ENCODE measurements at places on chromosomes 13 and 19. TPM values are rescaled to one million over a fixed set of nuclear protein-coding genes. Genes with fewer than 3 reads are reported as not detected.

DNA sequence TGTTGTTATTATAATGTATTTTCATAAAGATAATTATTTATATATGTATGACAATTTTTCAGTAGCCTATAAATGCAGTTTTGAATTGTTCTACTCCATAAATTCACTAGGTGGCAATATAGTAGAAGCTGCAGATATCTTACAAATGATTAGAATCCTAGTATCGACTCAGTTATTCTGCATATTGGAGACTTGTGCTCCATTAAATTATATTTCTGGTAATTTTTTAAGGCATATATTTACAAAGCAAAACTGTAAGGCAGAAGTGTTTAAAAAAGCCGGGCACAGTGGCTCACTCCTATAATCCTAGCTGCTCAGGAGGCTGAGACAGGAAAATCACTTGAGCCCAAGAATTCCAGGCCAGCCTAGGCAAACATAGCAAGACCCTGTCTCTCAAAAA lies 58.7 kb downstream of the DPY19L3 start:
- H3K36me3 ChIP-seq, result no peaks in the 10 kb centered on the region
- no peak overlapping the region for H3K4me3 ChIP-seq
- H3K4me1 ChIP-seq, result no peaks in the 10 kb centered on the region
- no peak overlapping the region for H3K27ac ChIP-seq
- no peak for DNase-seq
- H3K27me3 ChIP-seq, result no peaks in the 10 kb centered on the region

GRCh38 chr13:53165261-53165660 lies 136.6 kb downstream of the OLFM4 start:
- H3K36me3 ChIP-seq, result no peaks in the 10 kb centered on the region
- H3K27me3 ChIP-seq, result no peaks in the 10 kb centered on the region
- no peak overlapping the region for H3K4me3 ChIP-seq
- no peak for DNase-seq

- H3K4me1 ChIP-seq, result no peaks in the 10 kb centered on the region
- H3K4me3 ChIP-seq, result peak overlapping the region; percentile 53
- H3K27ac ChIP-seq, result peak overlapping the region; percentile 94
- no peaks in the 10 kb centered on the region for H3K27me3 ChIP-seq
- no peaks in the 10 kb centered on the region for H3K36me3 ChIP-seq
Measured at GRCh38 chr19:20422216-20423205, 143.1 kb downstream of the ZNF737 start.

DNA sequence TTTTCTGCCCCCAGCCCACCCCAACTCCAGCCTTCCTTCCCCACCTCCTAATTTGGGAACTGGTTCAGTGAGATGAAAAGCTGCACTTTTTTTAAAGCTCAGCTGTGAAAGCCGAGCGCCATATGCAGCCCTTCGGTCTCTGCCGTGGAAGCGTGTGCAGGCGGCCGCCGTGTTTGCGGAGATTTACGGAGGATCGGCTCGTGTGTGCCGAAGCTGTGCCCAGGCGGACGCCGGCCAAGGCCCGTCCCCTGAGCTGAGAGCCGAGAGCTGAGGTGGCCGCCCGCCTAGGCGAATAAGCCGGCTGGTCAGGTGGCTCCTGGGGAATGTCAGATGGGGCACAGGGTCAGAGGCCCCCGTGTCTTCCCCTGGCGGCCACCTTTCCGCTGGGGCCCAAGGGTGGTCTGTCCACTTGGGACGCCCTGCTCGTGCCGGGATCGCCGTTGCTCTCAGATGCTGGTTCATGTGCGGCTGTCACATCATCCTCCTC lies 78.7 kb downstream of the ZNF536 start:
- no peak for DNase-seq
- H3K27me3 ChIP-seq, result no peaks in the 10 kb centered on the region
- H3K36me3 ChIP-seq, result no peaks in the 10 kb centered on the region
- peak overlapping the region; percentile 33 for H3K4me3 ChIP-seq
- no peaks in the 10 kb centered on the region for H3K4me1 ChIP-seq

DNA sequence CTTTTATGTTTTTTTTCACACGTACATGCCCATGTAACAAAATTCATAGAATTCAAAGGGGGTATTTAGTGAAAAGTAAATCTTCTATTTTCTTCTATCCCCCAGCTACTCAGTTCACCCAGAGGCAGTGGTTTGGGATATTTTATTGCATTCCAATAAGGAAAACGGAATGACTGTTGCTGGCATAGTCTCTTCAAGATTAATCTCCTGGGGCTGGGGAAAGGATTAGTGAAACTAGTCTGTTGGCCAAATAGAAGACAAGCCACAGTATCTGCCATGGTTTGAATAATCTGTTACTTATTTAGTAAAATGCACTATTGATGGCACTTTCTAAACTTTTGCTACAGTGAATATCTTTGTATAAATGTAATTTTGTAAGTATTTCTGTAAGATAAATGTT lies 122.0 kb downstream of the NDFIP2 start:
- no peaks in the 10 kb centered on the region for H3K4me1 ChIP-seq
- H3K27me3 ChIP-seq, result no peaks in the 10 kb centered on the region
- H3K4me3 ChIP-seq, result no peak overlapping the region
- no peaks in the 10 kb centered on the region for H3K36me3 ChIP-seq

DNA sequence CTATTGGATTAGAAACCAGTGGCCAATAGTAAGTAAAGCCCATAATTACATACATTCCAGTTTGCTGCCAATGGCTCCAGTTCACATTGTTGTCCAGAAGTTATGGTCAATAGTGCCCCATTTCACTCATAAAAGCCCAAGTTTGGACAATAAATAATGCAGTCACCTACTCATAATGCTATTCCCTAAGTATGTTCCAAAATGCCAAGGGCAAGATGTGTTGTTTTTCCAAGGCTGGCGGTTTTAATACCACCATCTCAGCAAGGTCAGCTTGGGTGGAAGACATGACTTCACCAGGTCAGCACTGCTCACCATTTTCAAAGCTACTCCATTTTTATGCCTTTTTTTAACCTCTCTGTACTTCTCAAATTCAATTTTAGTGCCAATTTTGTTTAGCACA lies 32.7 kb downstream of the KCTD12 start:
- no peaks in the 10 kb centered on the region for H3K27me3 ChIP-seq
- DNase-seq, result no peak
- peak overlapping the region; percentile 69 for H3K27ac ChIP-seq
- no peak overlapping the region for H3K4me3 ChIP-seq

GRCh38 chr19:16111909-16112752 lies 442 bp downstream of the RAB8A start:
- no peaks in the 10 kb centered on the region for H3K27me3 ChIP-seq
- H3K27ac ChIP-seq, result peak overlapping the region; percentile 92
- no peaks in the 10 kb centered on the region for H3K36me3 ChIP-seq
- H3K4me3 ChIP-seq, result peak overlapping the region; percentile 87

DNA sequence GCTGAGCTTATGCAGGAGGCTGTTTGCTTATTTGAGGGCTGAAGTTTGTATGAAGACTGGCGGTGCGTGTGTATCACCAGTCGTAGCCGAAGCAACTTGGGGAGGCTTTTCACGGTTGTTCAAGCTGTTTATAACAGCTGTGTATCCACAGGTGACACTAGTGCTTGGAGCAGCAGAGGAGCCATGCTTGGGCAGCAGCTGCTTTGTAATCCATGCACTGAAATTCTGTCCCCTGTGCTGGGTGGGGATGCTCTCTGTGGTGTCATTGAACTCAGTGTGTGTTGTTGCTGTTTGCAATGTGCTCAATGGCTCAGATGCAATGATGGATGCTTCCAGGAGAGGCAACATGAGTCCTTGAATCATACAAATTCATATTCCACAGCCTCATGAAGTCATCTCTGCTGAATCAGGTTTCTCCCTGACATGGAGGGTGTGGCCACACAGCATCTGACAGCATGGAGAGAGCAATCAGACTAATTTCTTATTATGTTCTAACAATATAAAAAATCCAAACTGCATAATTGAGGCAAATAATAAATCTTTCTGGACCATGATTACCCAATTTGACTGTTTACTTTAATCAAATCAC lies 18.8 kb upstream of the GTF3A start:
- no peaks in the 10 kb centered on the region for H3K4me1 ChIP-seq
- no peaks in the 10 kb centered on the region for H3K27me3 ChIP-seq
- no peak overlapping the region for H3K27ac ChIP-seq
- DNase-seq, result no peak
- no peak overlapping the region for H3K4me3 ChIP-seq

DNA sequence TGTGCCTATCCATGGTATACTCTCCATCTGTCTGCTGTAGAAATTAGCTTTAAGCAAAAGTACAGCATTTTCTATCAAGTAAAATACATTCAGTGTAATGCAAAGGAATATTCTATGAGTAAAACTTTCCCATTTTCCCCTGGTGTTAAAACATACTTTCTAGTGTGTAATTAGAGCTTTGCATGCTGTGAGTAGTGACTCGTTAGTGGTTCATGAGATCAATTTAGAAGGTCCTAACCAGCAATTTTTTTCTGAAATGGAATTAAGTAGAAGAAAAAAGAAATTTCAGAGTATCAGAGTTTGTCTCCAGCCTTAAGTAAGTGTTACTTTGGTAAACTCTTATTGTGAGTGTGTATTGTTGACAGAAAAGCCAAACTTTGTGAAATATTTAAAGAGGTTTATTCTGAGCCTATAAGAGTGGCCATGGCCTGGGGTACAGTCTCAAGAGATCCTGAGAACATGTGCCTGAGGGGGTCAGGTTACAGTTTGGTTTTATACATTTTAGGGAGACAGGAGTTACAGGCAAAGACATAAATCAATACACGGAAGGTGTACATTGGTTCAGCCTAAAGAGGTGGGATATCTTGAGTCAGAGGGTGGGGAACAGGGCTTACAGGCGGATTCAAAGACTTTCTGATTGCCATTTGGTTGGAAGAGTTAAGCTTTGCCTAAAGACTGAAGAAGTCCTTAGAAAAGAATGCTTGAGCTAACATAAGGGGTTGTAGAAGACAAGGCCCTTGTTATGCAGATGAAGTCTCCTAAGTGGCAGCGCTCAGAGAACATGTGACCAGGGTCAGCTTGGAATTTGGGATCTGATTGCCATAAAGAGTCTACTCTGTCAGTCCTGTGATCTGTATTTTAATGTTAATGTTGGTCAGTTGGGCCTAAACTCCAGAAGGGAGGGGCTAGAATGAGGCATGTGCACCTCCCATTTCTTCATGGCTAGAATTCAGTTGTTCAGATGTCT lies 25.5 kb downstream of the FAM187B start:
- H3K36me3 ChIP-seq, result no peaks in the 10 kb centered on the region
- no peak overlapping the region for H3K4me3 ChIP-seq
- no peaks in the 10 kb centered on the region for H3K27me3 ChIP-seq
- no peak overlapping the region for H3K27ac ChIP-seq
- no peaks in the 10 kb centered on the region for H3K4me1 ChIP-seq
- no peak for DNase-seq

DNA sequence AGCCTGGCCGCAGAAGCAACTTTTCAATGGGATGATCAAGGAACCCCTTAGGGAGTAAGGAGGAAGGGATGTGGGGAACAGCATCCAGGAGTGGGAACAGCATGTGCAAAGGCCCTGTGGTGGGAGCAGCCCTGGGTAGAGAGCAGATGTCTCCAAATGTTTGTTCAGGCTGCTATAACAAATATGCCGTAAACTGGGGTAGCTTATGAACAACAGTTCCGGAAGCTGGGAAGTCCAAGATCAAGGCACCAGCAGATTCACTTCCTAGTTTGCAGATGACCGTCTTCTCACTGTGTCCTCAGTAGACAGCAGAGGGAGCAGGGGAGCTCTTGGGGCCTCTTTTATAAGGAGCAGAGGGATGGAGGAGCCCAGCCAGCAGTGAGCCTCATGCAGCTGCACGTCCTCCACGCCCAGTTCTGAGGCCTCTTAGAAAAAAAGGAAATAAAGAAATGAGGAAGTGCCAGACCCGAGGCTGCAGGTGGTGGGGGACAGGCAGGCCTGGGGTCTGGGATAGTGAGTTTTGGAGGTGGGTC lies 4.2 kb upstream of the LRRC25 start:
- no peak overlapping the region for H3K4me3 ChIP-seq
- peaks cover 2% of the 10 kb centered on the region for H3K27me3 ChIP-seq
- H3K4me1 ChIP-seq, result no peaks in the 10 kb centered on the region
- H3K36me3 ChIP-seq, result no peaks in the 10 kb centered on the region
- H3K27ac ChIP-seq, result no peak overlapping the region

- H3K4me1 ChIP-seq, result no peaks in the 10 kb centered on the region
- H3K36me3 ChIP-seq, result no peaks in the 10 kb centered on the region
- no peaks in the 10 kb centered on the region for H3K27me3 ChIP-seq
- no peak overlapping the region for H3K4me3 ChIP-seq
Measured at GRCh38 chr19:28619816-28620429, 593.0 kb downstream of the UQCRFS1 start.

GRCh38 chr19:10968527-10969135 lies 7.8 kb downstream of the SMARCA4 start:
- H3K4me3 ChIP-seq, result no peak overlapping the region
- DNase-seq, result no peak
- H3K36me3 ChIP-seq, result no peaks in the 10 kb centered on the region
- H3K27me3 ChIP-seq, result no peaks in the 10 kb centered on the region

GRCh38 chr19:51807111-51807701 lies 12.2 kb downstream of the FPR3 start:
- DNase-seq, result no peak
- no peak overlapping the region for H3K27ac ChIP-seq
- H3K27me3 ChIP-seq, result no peaks in the 10 kb centered on the region
- no peak overlapping the region for H3K4me3 ChIP-seq
- H3K4me1 ChIP-seq, result no peaks in the 10 kb centered on the region

- peak within 1 kb of the TSS; percentile 63 for H3K27ac ChIP-seq
- H3K4me3 ChIP-seq, result no peak within 1 kb of the TSS
- H3K36me3 ChIP-seq, result no peaks in the 10 kb centered on the region
- H3K4me1 ChIP-seq, result peaks cover 10% of the 10 kb centered on the region
- H3K27me3 ChIP-seq, result no peaks in the 10 kb centered on the region
Measured at GRCh38 chr19:49155005-49155819, at the start of gene HRC. TSS of gene HRC (minus strand) at chr19:49155396. CDS start at chr19:49155237, 159 bp downstream.

- H3K4me3 ChIP-seq, result no peak overlapping the region
- no peaks in the 10 kb centered on the region for H3K36me3 ChIP-seq
- H3K4me1 ChIP-seq, result no peaks in the 10 kb centered on the region
- no peaks in the 10 kb centered on the region for H3K27me3 ChIP-seq
- no peak overlapping the region for H3K27ac ChIP-seq
- DNase-seq, result no peak
Measured at GRCh38 chr19:45395821-45396617, 8.8 kb downstream of the PPP1R13L start.

- no peak overlapping the region for H3K27ac ChIP-seq
- H3K4me1 ChIP-seq, result no peaks in the 10 kb centered on the region
- H3K36me3 ChIP-seq, result no peaks in the 10 kb centered on the region
- no peak overlapping the region for H3K4me3 ChIP-seq
- no peaks in the 10 kb centered on the region for H3K27me3 ChIP-seq
- no peak for DNase-seq
Measured at GRCh38 chr19:13693889-13694288, 70.4 kb upstream of the MRI1 start.

DNA sequence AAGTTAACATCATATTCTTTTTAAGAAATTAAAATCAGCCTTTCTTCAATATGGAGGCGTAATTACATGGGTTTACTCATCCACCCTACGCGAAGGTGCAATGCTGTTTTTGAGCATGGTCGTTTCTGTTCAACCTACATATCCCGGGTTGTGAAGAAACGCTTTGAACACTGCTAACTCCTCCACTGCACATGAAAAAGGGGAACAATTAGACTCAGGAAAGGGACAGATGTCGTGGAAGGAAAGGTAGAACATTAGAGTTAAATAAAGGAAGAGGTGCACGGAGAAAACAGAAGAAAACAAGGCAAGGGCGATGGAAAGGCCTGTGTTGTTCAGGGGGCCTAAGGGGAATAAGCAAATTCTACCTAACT lies 4.1 kb downstream of the ZIC5 start:
- DNase-seq, result no peak
- no peak overlapping the region for H3K27ac ChIP-seq
- peaks cover 90% of the 10 kb centered on the region for H3K27me3 ChIP-seq
- no peak overlapping the region for H3K4me3 ChIP-seq

The LRRC4B gene
- total RNA-seq, result 0.16 TPM

The AXL gene
- total RNA-seq, result 36.4 TPM

The PDS5B gene
- total RNA-seq, result 71.7 TPM

The GARIN5A gene
- total RNA-seq, result 0.98 TPM

The ATP8B3 gene
- 1.0 TPM for total RNA-seq

The KLHL1 gene
- not detected for total RNA-seq

Data from breast epithelium (tissue), 4 donors.